Daoy (cell line): ENCODE measurements at places on chromosomes 3 and 15.

DNA sequence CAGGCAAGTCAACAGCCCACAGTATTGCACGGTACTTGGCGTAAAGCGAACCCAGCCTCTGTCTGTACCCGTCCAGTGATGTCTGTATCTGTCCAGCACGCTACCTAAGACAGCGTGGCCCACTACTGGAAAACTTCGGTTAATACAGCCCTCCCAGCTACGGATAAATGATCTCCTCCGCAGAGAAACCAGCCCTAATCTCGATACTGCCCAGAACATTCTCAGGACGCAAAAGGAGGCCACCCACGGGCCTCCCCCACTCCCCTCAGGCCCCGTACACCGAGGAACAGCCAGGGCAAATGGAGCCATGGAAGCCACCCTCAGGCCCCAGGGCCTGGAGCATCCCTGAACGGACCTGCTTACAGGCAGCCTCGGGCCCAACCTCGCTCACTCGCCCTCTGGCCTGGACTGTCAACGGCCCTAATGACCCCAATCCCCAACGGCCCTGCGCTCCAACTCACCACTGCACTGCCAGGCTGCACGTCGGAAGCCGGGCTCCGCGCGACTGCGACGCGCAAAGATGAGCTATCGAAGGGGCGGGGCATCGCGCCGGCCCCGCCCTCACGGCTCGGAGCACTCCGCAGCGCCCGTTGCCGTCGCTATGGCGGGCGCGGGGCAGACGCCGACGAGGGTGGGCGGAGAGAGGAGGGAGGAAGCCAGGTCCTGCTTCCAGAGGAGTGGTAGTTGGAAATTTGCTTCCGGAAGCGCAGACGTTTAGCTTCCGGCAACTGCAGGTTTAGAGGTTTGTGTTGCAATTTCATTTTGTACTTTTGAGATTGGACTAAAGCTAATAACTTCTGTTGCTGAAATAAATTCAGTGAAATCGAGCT is at the start of gene SKIC8:
TSS of gene SKIC8 (minus strand) at position 509 of the 830 bp plus-strand sequence. CDS start 3,923 bp downstream, outside the sequence.
- peak; percentile 96 for DNase-seq

- DNase-seq: no peak
Observed at GRCh38 chr15:50675535-50676144, 11.0 kb downstream of the TRPM7 start.

DNA sequence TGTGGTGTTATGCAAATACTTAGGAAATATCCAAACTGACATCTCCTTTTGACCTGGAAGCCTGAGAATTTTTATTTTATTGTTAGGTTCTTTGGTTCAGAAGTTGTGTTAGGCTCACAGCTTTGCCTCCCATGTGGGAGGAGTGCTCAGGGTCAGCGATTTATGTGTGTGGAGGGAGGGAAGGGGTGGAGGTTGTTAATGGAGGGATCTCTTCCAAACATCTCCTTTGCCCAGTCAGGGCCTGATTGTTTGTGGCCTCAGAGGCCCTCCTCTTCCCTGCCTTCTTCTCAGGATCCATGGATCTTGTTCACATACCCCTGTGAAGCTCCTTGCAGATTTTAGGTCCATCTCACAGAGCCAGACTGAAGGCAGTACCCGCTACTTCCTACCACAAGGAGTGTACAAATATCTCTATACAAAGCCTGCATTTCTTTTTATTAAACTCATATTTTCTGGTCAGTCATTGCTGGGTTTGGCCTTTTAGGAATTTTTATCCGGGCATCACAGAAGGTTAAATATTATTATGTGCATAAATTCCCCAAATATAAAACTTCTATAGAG is 40.3 kb downstream of the BBX start:
- no peak for DNase-seq

DNA sequence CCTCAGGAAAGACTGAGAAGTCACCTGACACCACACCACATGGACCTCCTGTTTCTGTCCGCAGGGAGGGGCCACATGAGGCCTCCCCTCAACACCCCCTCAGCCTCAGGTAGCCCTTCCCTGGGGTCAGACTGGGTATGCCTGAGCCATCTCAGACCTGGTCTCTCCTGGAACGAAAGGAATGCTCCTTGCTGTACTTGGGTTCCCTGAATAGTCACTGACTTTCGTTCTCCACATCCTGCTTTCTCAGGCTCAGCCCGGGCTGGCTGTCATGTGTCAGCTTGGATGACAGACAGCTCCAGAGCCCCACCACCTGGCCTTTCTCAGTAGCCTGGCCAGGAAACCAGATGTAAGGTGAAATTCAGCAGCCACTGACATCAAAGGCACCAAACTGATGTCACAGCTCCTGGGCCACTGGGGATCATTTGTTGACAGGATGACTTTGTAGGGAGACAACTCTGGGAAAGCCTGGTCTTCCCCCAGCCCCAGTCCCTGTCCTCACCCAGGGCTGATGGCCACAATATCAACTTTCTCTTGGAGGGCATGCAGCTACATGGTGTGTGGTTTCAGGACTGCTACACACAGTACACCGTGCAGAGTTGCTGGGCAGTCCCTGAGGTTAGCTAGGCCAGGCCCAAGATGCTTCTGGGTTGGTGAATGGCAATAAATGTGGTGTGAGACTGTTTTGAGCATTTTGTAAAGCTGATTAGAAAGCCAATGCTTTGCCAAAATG is 141.4 kb upstream of the MRPS22 start:
- DNase-seq: peak; percentile 33

- peak; percentile 67 for DNase-seq
Observed at GRCh38 chr3:113287803-113288648, 76.7 kb downstream of the BOC start.

GRCh38 chr15:70576276-70576675 is 187.1 kb downstream of the UACA start:
- no peak for DNase-seq

- DNase-seq: no peak
Observed at GRCh38 chr3:186442162-186442561, 80.1 kb upstream of the DGKG start.

GRCh38 chr15:41804916-41805666 is 22.8 kb upstream of the JMJD7 start:
- peak; percentile 31 for DNase-seq

DNA sequence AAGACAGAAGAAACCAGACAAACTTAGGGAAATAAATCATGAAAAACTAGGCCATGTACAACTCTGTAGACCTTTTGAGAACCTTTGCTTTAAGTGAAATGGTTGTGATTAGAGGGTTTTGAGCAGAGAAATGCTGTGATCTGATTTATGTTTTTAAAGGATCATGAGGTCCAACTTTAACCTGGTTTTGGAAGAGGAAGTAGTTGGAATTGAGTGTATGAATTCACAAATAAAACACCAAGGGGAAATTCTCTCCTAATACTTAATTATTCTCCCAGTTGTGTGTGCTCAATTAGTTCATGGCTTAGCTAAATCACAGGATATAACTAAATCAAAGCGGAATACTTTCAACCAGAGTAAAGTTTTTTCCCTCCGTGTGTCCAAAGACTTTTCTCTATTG is 45.5 kb upstream of the MCF2L2 start:
- DNase-seq: no peak

DNA sequence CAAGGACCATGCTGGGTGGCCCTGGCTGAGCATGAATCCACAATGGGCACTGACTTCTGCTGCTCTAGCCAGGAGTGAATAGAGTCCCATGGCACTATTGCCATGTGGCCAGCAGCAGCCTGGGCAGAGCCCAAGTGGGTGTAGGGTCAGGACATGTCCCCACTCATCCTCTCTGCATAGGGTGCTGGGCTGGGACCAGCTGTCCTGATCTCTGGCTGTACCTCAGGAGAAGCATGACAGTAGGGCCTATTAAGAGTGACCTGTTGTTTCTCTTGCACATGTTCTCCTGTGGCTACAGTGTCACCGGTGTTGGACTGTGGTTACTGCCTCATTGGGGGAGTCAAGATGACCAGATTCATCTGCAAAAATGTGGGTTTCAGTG is 46.9 kb downstream of the DLEC1 start:
- DNase-seq: no peak

- no peak for DNase-seq
Observed at GRCh38 chr3:109532257-109533216, 195.2 kb upstream of the DPPA4 start.

DNA sequence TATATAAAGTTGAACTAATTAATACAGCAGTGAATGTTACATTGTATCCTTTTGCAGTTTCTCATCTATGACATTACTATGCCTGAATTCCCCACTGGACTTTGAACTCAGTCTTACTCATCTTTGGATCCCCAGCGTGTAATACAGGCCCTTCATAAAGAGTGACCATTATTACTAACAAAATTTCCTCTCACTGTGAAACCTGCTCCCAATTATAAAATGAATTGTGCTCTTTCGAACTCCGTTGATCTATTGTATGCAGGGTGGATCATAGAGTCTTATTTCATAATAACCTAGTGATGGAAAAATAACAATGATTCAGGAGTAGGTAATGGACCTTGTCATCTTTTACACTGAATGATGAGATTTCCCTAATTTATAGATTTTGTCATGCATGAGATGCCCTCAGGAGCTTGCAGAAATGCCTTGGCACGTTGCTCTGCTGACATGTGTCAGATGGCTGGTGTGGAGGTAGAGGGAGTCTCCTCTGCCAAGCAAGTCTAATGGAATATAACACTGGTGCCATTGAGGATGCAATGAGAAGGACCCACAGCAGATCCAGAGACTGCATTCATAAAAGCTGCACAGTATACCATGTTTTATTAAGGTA is 25.5 kb downstream of the B3GNT5 start:
- DNase-seq: peak; percentile 64

- peak; percentile 18 for DNase-seq
Observed at GRCh38 chr15:48336940-48337339, 5.7 kb downstream of the DUT start.

- no peak for DNase-seq
Observed at GRCh38 chr3:190620886-190621608, 107.2 kb downstream of the IL1RAP start.

- DNase-seq: no peak
Observed at GRCh38 chr3:69433121-69433968, 47.5 kb upstream of the FRMD4B start.

DNA sequence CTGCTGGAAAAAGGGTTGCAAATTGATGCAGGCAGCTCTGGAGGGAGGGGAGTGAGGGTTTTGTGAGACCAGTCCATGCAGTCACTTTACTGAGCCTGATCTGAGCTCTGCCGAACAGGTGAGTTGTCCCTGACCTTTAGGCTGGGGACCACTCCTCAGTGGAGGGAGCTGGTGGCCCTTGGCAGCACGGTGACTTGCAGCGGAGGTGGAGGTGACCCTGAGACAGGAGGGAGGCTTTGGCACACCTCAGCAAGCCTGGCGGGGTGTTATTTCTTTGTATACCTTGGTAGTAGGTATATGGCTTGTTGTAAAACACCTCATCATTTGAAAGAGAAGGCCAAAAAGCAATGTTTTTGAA is 43.5 kb downstream of the FGD5 start:
- DNase-seq: no peak

DNA sequence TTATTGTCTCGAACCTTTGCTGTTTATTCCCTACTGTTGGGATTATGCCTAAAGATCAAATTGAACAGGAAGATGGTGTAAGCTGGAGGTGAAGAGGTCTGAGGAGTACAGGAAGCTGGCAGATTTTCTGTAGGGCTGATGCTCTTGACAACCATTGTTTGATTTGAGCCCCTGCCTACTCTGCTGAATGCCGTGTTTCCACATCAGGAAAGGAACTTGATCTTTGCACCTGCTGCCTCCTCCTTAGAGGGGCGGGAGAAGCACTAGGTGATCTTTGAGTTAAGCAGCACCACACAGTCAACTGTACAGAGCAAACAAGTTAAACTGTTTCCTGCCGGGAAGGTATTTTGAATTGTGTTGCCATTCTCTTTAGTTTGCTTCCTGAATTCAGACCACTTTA is 364.6 kb upstream of the EPHA6 start:
- no peak for DNase-seq

DNA sequence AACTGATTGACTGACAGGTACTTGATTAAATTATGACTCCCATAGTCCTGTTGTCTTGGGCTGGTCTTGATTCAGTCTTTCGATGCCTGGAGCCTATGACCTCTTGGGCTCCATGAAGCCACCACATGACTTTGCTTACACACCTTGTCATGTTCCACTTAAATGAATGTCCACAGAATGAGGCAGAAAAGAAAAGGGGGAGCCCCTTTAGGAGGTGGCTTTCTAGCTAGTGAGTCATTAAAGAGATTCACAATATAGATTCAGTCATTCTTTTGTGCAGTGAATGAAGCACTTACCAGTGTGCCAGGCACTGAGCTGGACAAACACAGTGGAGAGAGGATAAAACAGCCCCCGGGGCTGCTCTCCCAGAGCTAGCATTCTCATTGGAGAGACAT is 17.1 kb downstream of the VIPR1 start:
- DNase-seq: no peak

DNA sequence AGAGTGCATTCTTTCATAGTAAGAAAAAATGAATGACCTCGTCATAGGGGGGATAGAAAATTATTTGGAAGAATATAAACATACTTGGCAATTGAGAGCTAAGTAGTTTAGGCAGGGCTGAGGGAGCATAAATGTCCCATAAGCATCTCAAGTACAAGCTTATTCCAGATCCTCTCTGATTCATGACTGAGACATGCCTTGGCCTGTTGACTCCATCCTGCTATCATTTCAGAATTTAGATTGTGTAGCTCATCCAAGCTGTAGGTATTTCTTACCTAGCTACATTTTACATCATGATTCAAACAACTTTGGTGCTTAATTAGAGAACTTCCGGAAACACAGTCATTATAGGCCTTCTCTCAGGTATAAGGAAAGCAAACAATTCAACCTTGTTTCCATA is 12.3 kb downstream of the POGLUT1 start:
- no peak for DNase-seq

- no peak for DNase-seq
Observed at GRCh38 chr3:150538324-150539208, 7.7 kb downstream of the SERP1 start.

DNA sequence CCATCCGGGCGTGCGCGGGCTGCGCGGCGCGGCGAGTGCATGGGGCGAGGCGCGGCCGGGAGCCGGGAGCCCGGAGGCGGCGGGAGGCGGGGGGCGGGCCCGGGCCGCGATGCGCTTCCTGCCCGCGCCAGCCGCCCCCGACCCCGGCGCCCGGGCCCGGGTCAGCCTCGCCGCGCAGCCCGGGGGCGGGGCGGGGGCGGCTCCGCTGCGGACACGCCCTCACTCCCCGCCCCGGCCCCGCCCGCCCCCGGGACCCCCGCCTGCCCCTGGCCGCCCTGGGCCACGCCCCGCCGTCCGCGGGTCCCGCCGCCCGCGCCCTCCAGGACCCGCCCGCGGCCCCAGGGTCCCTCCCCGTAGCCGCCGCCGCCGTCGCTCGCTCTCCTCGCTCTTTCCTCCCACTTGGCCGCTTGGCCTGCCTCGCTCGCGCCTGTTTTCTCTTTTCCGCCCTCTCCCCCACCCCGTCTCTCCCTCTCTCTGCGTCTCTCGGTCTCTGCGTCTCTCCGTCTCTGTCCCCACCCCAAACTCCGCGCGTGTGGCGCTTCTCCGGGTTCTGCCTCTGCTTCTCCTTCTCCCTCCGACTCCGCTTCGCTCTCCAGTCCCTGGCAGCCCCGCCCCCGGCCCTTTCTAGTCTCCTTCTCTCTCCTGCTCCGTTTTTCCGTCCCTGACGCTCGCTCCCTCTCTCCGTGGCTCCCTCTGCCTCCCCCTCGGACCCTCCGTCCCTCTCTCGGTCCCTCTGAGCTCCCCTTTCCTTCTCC is at the start of gene PLXND1:
TSS of gene PLXND1 (minus strand) at position 41 of the 755 bp plus-strand sequence. CDS start at position 4, 37 bp downstream.
- peak; percentile 78 for DNase-seq
